ENCODE measurements at places on chromosomes 12 and 14. TPM values are rescaled to one million over a fixed set of nuclear protein-coding genes. Genes with fewer than 3 reads are reported as not detected.

DNA sequence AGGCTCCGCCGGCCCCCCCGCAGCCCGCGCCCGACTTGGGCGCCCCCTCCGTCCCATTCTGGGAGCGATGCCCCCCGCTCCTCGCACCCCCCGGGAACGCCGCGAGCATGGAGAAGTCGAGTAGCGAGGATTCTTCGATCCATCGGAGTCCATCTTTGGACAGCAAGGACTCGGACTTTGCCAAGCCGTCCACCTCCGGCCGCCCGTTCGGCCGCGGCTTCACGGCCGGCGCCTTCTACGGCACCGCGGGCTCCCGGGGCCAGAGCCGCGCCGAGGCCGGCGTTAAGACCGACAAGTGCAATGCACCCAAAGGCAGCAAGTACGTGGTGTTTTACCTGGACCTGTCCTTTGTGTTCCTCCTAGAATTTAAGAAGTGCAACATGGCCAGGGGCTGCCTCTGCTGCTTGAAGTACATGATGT is 123.6 kb downstream of the TSPAN9 start:
- DNase-seq: no peak

DNA sequence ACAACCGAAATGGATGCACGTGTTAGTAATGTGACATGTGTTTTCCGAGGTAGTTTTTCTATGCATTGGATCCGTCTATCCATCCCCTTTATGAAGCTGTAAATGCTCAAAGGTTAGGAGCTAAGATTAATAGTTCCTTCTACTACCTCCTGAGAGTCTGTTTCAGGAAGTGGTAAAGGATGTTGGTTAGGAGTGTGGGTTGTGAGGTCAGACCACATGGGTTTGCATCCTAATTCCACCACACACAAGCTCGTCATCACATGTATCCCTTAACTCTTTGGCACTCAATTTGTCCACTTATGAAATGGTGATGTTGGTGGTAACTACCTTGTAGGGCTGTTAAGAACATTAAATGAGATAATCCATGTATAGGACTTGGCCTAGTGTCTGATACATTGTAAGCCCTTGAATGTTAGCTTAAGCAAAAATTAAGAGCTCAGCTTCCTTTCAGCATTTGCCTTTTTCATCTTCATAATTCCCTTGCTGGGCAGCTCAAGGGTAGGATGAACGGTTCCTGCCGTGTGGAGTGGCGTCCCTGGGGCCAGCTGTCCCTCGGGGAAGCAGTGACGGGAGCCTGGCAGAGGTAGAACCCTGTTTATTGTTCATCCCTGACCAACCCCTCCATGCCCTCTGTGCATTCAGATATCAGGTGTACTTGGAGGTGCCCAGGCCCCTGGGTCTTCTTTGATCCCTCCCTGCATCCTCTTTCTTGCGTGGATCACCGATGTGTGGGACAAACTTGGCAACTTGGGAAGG is 52.3 kb downstream of the TSPAN9 start:
- peak; percentile 92 for DNase-seq

- DNase-seq: peak; percentile 7
These were observed 11.0 kb downstream of the OR6S1 start for GRCh38 chr14:20630340-20631022.

DNA sequence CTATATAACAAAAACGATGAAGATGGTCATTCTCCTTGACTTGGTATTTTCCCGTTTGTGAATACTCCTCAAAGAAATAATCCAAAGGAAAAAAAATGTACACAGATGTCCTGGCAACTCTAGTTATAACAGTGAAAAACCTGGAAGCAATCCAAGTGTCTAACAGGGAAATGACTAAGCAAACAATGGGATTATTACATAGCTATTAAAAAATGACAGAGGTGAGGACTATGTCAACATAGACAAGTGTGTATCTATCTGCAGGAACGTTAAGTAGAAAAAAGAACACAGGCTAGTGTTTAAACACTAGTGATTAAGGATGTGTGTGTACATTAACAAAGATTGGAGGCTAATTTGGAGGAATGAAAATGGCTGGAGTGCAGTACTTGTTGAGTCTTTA is 5.9 kb upstream of the APOLD1 start:
- DNase-seq: peak; percentile 86

The KIAA0586 gene
- total RNA-seq: 30.2 TPM

The TNFAIP2 gene
- 122 TPM for total RNA-seq

The TDRD9 gene
- total RNA-seq: 0.32 TPM

DNA sequence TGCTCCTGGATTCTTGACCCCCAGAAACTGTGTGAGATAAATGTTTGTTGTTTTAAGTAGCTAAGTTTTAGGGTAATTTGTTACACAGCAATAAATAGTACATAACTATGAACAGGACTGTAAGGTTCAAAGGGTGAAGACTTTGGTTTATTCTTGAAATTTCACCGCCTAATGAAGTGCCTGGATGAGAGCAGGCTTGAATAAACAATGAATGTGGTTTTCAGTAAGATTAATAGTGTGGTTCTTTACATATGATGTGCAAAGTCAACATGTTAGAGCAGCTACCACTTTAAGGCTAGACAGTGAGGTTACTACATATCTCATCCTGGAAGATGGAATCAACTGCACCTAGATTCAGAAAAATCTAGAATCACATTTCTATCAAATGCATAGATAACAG is 145.2 kb upstream of the BTG1 start:
- peak; percentile 30 for DNase-seq

The ADAMTS20 gene
- total RNA-seq: under 0.01 TPM

- no peak for DNase-seq
These were observed 104.6 kb downstream of the ITPR2 start for GRCh38 chr12:26728205-26729050.

DNA sequence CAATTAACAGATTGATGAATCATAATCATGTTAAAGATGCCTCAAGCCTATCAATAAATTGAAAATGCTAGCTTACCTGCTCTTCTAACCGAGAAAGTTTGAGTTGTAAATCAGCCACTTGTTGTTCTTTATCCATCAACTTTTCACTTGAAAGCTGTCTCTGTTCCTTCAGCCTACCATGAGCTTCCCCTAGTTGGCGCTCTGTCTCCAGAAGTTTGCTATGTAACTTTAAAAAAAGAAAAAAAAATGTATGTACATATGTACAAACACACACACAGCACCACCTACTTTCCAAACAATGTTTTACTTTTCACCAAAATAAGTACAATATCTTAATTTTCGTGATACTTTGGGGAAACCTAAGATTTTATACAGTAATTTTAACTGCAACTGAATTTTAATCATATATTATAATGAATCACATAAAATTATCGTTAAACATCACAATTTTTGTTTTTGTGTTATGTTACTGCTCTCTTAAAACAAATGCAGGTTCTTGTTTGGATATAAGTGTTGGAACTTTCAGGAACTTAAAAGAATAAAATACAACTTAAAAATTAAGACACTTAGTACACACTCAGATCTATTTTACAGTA is 101.2 kb downstream of the EEA1 start:
- peak; percentile 58 for DNase-seq

DNA sequence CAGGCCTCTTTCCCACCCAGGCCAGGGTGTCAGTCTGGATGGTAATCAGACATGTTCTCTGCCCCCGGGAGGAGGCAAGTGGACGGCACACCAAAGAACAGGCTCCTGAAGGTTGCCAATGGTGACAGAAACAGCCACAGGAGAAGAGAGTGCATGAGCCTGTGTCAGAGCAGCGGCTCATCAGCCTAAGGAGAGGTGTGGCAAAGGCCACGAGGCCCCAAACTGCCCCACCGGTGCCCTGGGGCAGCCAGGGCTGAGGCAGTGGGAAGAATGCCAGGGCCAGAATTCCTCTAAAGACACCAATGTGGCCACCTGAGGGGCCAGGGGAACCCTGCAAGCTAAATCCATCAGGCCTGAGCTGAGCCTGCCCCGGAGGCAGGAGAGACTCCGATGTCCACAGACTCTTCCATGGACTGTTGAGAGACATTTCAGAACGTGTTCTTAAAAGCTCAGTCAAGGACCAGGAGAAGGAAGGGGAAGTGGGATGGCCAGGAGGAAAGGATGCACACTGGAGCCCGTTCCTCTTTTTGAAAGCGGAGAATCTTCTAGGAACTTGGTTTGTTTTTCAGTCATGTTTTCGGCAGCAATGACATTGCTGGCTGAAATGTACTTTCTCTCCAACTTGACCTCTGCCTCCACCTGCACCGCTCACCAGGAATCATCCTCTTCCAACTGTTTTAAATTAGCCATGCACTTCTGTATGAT is 176.3 kb upstream of the FKBP4 start:
- no peak for DNase-seq

GRCh38 chr14:54642121-54642520 is 75.2 kb downstream of the SAMD4A start:
- no peak for DNase-seq

DNA sequence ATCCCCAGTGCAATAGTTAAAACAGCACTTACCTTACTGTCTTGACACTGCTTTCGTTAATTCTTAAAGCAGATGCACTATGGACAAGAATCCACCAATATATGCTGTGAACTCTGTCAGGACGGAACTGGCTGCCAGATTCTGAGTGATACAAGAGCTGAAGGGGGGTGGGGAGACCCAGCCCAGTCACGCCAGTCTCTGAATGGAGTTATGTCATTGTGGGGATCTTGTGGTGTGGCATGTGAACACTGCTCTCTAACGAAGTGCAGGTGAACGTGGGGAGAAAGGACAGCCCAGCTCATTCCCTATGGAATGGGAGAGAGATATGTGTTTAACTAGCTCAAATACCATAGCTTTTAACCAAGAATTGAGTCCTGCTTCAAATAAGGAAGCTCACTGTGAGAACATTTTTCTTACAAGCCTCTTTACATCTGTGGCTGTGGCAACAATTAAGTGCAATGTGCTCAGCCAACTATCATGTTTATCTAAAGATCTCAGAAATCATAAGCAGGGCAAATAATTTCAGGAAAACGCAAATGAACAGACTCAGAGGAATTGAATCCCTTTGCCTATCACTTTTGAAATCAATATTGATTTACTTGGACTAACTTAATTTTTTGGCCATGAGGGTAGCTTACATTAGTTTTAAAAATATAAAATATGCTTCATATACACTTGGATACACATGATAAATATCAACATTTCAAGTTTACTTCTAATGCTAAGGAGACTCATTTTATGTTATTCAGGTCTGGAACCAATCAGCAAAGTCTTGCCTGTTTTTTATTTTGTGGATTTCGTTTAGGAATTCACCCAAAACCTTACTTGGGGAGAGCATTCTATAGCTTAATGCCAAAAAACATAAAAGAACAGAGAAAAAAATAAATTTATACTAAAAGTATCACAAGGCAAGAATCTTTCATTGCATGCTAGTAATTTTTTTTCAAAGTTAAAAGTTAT is at the start of gene LUM:
Gene LUM (minus strand): TSS at position 129 of the 960 bp plus-strand sequence. CDS start 2,515 bp downstream, outside the sequence.
- DNase-seq: peak; percentile 95

The ASCL1 gene
- not detected for total RNA-seq

The SLC4A8 gene
- 9.0 TPM for total RNA-seq

The RNU7-1 gene
- not detected for total RNA-seq

The ANGEL1 gene
- 6.8 TPM for total RNA-seq

All from fibroblast of villous mesenchyme (primary cell).